ENCODE measurements at places on chromosomes 6 and 20.

DNA sequence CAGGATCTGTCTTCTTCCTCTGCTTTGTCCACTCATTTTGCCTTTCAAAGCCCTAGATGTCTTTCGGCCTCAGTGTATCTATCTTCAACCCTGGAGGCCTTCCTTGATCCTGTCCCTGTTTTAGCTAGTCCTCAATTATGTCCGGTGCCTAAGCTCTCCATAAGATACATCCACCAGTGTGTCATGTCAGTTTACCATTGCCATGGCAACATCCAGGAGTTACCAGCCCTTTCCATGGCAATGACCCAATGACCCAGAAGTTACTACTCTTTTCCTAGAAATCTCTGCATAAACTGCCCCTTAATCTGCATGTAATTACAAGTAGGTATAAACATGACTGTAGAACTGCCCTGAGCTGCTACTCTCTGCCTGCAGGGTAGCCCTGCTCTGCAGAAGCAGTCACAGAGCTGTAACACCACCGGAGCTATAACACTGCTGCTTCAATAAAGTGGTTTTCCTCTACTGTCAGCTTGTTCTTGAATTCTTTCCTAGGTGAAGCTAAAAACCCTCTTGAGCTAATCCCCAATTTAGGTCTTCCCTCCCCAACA, 712.1 kb upstream of the AGPAT4 start:
- DNase-seq, result no peak

- DNase-seq, result no peak
These were observed 3.3 kb downstream of the CAPN11 start for GRCh38 chr6:44161997-44162338.

DNA sequence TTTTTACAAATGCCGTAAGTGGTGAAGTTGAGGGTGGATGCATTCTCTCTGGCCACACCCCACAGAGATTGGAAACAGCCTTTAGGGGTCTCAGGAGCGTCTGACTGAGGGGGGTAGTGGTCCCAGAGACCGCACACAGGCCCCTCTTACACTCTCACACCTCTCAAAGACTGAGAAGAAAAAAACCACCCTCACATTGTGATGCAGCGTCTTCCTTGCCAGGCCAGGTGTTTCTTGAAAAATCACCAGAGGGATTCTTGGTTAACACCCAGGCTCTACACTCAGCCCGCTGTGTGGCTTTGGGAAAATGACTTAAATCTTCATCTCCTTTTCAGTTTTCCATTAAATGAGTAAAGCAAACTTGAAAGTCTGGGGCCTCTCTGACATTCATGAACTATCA, 115.8 kb upstream of the SPTLC3 start:
- DNase-seq, result no peak

GRCh38 chr6:53934023-53934422, 139.2 kb downstream of the LRRC1 start:
- DNase-seq, result no peak

- DNase-seq, result no peak
These were observed 79.0 kb downstream of the TRERF1 start for GRCh38 chr6:42372699-42373098.

- DNase-seq, result no peak
These were observed 96.5 kb upstream of the SCP2D1 start for GRCh38 chr20:18717062-18717461.

- DNase-seq, result no peak
These were observed 3.9 kb upstream of the TRIM39 start for GRCh38 chr6:30322527-30323501.

- no peak for DNase-seq
These were observed 19.3 kb downstream of the HIVEP2 start for GRCh38 chr6:142925575-142926110.

DNA sequence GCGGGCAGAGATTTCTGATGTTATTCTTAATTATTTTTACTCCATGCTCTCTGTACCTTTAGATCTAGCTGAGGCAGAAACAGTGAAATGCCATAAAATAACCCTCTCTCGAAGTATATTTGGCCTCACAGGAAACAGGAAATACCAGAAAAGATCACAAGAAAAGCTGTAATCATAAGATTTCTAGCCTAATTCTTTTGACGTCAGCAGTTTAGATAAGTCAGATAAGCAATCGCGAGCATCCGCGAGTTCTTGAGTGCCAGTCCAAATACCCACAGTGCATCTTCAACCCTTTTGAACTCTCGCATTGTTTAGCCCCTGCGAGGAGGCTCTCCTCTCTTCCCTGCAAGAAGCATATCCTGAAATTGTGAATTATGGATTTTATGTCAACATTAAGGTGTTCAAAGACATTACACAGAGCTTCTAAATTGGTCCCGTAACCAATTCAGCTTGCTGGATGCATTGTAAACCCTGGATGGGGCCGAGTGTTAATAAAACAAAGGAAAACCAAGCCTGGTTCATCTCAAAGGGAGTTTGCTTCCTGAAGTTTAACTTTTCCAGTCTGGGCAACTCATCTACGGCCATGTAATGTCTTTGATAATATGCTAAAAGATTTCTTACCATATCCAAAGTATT, 198.9 kb downstream of the MTFR2 start:
- DNase-seq, result no peak

- DNase-seq, result no peak
These were observed 199.4 kb downstream of the SYNDIG1 start for GRCh38 chr20:24668791-24669190.

DNA sequence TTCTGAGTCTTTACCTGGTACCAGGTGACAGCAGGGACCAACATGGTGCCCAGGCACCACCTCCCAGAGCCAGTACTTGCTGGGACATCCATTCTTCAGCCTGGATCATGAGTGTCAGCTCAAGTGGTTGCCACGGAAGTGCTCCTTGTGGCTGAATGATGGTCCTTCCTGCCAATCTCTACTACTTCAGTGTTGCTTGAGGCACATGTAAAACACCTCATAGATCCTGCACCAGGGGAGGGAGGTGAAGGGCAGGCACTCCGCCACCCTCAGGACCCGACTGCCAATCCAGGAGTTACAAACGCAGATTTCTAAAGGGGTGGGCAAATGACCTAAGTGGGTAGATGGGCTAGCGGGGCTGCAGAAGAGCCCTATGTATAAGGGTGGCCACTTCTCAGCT, 226.0 kb downstream of the PREX1 start:
- no peak for DNase-seq

DNA sequence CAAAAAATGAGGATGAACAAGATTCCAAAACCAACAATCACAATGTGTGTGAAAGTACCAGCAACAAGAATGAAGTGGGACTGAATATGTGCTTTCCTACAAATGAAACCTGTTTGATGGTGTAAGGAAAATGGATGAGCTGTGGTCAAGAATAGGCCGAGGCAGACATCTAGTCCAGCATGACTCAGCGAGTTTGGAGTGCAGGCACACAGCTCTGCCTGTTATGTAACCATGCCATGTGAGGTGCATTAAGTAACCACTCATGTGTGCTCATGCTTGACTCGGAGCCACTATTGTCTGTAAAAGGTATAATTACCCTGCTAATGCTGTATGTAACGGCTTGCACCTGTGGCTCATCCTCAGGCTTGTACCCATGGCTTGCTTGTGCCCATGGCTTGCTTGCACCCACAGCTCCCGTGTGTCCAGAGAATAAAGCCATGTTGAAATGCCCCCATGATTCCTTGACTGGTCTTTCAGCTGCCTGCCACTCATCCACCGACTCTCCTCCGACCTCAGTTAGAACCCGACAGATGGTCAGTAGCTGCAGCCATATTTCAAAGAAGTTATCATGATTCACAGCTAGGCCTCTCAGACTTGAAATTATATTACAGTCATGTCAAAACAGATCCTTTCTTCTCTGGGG, 98.7 kb downstream of the BACH2 start:
- DNase-seq, result no peak

DNA sequence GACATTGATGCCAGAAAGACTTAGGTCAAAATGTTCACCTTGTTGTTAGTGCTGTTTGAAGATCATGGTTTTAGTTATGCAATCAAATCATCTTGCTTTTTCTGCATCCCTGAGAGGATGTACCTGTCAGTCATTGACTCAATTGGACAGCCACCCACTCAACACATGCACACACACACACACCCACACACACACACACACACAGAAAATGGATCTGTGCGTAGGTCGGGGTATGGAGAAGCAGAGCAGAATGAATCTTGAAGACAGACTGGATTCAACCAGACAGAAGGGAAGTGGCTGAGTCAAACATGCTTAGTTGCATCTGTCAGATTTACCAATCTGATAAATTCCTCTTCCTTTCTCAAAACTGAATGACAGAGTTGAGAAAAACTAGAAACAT, 19.1 kb upstream of the ZSCAN23 start:
- no peak for DNase-seq

GRCh38 chr6:145068577-145068976, 666.7 kb downstream of the EPM2A start:
- no peak for DNase-seq

GRCh38 chr6:67633058-67633457, 1002.0 kb upstream of the ADGRB3 start:
- DNase-seq, result no peak

DNA sequence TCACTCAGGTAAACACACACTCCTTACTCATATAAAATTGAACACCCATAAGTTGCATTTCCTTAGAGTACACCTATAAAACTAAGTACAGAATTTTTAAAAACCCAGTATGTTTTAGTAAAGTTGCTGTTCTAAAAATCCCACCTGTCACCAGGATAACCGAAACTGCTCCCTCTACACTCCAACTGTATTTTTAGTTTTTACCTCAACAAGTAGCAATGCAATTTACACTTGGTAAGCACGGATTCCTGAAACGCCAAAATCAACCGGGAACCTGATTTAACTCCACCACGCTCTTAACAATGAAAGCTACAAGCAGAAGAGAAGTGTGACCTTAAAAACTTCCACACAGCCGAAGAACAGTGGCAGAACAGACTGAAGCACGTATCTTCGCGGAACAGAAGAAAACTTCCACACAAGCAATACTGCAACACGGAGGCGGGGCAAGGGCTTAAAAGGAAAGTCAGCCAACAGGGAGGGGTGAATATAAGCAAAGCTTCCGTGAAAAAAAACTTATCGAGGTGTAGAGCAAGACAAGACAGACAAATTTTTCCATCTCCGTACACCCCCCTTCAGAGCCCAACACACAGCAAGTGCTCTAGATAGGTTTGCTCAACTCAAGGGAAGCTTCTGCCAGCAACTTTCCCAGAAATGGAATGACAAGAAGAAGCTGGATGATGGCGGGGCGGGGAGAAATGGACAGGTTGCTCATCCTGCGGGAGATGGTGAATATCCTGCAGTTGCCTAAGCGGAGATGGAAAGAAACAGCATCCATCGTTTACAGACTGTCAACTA, 1.4 kb downstream of the STAU1 start:
- DNase-seq, result no peak

DNA sequence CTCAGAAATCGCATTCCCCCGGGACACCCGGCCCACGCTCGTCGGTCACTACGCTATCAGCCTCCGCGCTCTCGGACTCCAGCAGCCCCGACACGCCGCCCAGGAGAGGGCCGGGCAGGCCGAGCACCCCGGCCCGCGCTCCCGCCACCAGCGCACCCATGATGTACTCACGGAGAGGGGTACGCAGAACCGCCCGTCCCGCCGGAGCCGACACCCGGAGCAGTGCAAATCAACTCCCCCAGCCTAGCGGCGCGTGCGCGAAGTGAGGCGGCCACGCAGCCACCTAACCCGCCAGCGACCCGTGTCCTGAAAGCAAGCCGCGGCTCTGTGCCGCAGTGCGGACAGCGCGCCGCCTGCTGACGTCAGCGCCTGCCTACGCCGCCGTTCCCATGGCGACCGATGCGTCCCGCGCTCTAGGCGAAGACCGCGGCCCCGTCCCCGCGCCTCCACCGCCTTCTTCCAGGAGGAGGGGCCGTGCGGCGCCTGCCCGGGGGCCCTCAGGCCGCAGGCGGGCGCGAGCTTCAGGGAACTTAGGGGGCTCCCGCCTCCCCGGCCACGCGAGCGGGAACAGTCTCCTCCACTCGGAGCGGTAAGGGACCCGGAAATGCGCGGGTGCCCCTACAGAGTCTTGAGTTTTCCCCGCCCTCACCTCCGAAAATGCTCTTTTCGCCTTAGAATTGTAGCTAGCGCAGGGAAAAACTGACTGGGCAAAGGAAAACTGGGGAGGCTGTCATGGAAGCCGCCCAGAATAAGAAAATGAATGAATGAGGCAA, at the start of gene AHI1:
Gene AHI1 (minus strand): TSS at position 329 of the 773 bp plus-strand sequence. CDS start 5,503 bp downstream, outside the sequence.
- peak; percentile 90 for DNase-seq

GRCh38 chr6:56143796-56144195, 103.6 kb downstream of the COL21A1 start:
- DNase-seq, result no peak

DNA sequence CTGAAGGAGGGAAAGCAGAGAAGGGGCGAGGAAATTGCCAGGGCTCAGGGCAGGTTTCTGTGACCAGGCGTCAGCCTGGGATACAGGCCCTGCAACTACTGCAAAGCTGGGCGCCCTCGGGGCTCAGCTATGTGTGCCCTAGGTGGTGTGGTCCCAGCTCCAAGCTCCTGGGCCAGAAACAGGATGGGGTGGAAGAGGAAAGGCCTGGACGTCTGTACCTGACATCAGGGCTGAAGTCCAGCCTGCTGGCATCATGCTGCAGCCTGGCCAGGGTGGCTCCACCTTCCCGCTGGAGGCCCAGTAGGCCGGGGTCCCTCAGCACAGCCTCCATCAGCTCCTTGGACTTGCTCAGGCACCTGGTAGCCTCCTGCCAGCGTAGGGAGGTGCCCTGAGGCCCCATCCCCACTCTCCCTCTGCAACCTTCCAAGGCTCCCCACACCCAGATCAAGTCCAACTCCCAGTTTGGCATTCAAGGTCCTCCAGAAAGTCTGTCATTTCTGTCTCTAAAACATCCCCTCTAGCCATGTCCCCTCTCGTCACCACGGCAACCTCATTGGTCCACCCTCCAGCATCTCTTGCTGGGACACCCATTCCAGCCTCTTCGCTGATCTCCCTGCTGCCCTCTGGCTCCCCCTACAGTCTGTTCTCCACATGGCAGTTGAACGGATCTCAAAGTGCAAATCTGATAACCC, 38.2 kb downstream of the KIAA1755 start:
- peak; percentile 63 for DNase-seq

DNA sequence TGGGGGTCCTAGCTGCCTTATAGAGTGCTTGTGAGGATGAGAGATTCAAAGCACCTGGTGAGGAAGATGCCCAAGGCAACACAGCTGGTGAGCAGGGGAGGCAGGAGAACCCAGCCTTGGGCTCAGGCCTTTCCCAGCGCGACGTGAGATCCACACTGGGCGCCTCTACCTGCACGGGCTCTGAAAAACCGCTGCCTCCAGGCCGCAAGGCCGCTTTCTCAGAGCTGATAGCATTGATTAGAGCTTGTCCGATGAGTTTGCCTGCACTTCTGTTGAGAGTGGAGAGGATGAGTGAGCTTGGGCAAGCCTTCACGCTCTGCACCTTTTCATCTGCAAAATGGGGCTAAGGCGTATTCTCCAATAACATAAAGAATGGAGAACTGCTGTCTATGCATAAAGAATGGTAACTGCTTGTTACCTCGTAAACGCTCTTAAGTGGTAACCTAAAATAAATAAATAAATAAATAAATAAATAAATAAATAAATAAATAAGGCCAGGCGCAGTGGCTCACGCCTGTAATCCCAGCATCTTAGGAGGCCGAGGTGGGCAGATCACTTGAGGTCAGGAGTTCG, 916 bp downstream of the PABPC1L start:
- DNase-seq, result no peak

- DNase-seq, result no peak
These were observed 167.8 kb downstream of the SLC24A3 start for GRCh38 chr20:19380211-19380610.

GRCh38 chr20:25548613-25549086, 36.7 kb downstream of the NINL start:
- no peak for DNase-seq

GRCh38 chr6:159999240-159999671, 30.4 kb downstream of the IGF2R start:
- no peak for DNase-seq

GRCh38 chr6:21033084-21033483, 498.8 kb downstream of the CDKAL1 start:
- no peak for DNase-seq

GRCh38 chr6:38957426-38957825, 91.2 kb upstream of the GLP1R start:
- DNase-seq, result no peak

Data from progenitor cell of endocrine pancreas (in vitro differentiated cells).